ENCODE measurements at places on chromosomes 1 and 21.

GRCh38 chr21:46081862-46082712 is 15.8 kb upstream of the COL6A2 start:
- no peak for DNase-seq

GRCh38 chr1:2060072-2060471 is 9.9 kb downstream of the PRKCZ start:
- DNase-seq, result no peak

DNA sequence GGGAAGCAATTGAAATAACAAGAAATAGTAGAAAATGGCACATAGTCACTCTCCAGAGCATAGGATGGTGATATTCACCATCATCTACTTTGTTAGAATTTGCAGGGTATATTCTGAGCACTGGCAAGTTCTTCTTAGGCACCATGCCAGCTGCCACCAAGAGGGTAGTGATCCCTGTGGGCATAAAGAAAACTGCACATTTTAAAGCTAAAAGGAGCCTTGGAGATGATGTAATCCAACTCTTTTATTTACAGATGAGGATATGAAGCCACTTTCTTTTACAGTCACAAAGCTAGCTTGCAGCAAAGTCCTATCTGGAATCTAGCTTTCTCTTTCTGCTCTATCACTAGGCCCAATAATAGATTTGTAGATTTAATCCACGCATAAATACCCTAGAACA is 69.0 kb downstream of the PTGER3 start:
- no peak for DNase-seq

DNA sequence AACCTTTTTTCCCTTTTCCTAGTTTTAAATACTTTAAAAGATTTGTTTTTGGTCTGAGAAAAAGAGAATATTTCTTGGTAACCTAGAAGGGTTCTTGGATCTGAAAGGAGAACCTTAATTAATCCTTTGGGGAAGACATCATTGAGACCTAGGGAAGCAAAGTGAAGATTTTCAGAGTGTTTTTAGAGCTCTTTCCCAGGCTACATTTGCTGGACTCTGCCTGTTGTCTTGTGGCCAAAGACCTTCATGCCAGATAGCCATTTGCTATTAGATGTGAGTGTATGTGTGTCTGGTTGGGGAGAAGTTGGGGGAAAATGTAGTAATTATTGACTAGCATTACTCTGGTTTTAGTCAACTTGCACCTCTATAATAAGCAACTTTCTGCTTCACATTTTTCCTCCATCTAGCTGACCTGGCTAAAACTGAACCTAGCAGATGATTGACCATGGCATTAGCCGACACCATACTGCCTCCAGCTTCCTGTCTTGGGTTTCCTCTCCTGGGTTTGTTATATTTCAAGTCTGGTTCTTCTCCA is 239.1 kb downstream of the USP25 start:
- DNase-seq, result no peak

- no peak for DNase-seq
These were observed 2.9 kb downstream of the ADORA1 start for GRCh38 chr1:203130358-203130985.

DNA sequence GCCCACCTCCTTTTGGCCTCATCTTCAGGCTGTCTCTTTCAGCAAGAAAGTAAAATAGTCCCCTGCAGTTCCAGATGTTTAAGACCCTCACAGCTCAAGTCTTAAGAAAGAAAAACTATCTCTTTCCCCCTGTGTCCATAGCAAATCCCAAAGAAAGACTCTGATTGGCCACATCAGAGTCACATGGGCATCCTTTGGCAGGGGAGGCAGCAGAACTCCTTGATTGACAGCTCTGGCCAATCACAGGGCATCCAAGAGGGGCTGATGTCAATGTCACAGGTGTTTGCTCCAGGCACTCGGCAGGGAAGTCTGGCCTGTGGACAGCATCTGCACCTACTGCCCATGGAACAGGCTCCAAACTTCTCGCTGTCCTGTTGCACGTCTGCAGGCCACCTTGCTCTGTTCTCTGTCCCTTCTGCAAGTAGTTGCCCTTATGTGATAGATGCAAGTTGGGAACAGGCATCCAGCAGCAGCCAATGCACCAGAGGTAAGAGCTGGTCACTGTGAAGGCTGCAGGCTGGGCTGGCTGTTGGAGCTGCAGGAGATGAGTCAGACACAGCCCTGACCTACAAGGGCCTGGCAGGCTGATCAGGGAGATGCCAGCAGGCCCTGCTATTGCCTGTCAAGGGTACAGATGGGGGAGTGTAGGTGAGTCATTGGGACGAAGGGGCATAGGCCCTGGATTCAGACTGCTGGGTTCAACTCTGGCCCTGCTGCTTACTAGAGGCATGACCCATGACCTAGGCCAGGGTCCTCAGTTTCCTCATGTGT is 96.8 kb upstream of the TMEM51 start:
- DNase-seq, result no peak

- no peak for DNase-seq
These were observed 34.5 kb downstream of the AGPAT3 start for GRCh38 chr21:43899307-43900077.

GRCh38 chr1:214499732-214500131 is 51.7 kb downstream of the PTPN14 start:
- no peak for DNase-seq

- DNase-seq, result no peak
These were observed 132.6 kb downstream of the NTPCR start for GRCh38 chr1:233082778-233083550.

Measured in SHP77 treated with DMSO at 0.1 percent for 48 hours (cell line).